ENCODE measurements at places on chromosomes 6 and 20.

DNA sequence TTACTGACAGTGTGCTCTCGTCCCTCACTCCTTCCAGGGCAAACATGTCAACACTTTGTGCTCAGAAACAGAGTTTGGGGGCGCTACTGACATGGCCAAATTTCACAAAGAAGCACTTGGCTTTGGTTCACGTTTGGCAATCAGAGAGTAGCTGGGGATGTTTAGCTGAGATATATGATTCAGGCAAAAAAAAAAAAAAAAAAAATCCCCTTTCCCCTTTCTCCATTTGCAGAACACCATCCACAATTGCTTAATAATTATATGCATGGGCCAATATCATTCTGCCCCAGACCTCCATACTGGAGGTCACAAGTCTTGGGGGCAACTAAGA, 128.4 kb upstream of the ADGRF1 start:
- DNase-seq, result no peak

DNA sequence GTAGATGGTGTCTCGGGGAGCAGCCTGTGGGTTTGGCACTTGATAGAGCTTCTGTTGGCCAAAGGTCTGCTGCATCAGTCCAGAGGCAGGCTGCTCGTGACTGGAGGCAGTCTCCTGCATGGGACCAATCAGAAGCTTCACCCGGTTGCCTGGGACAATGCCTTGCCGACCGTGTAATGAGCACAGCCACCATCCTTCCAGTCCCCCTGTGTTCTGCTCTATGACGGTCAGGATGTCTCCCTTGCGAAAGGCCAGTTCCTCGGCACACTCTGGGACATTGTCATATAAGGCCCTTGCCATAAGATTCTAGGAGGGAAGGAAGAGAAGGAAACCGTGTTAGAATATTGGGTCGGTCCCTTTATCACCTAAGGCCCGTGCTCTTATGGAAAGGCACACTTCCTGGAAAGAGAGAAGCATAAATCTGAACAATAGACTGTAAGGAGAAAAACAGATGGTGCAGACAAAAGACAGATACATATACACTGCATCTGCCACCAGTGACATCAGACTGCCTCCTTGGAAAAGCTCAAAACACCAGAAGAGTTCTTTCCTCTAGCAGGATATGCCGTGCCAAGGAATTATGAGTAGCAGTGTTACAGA, 18.9 kb downstream of the NEDD9 start:
- no peak for DNase-seq

DNA sequence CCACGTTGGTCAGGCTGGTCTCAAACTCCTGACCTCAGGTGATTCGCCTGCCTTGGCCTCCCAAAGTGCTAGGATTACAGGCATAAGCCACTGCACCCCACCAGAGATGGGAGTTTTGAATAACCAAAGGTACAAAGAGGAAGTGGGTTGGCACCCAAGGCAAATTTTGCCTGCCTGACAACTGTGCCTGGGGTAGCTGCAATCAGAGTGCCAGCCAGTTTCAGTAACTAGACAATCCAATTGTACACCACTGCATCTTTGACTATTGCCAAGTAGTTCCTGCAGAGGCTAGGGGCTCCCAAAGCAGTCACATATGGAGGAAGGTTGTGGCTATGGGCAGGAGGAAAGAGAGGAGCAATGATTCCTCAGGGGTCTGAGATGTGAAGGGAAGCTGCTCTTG, 16.6 kb downstream of the ZC3H12D start:
- DNase-seq, result no peak

- DNase-seq, result no peak
These were observed 158.6 kb downstream of the RNF144B start for GRCh38 chr6:18545726-18546125.

GRCh38 chr6:117380298-117380697, 45.4 kb downstream of the ROS1 start:
- no peak for DNase-seq

GRCh38 chr6:138088326-138088762, 18.9 kb downstream of the PERP start:
- no peak for DNase-seq

- no peak for DNase-seq
These were observed 31.8 kb downstream of the PSMF1 start for GRCh38 chr20:1150218-1150617.

GRCh38 chr20:24241466-24241865, 228.0 kb upstream of the SYNDIG1 start:
- no peak for DNase-seq

DNA sequence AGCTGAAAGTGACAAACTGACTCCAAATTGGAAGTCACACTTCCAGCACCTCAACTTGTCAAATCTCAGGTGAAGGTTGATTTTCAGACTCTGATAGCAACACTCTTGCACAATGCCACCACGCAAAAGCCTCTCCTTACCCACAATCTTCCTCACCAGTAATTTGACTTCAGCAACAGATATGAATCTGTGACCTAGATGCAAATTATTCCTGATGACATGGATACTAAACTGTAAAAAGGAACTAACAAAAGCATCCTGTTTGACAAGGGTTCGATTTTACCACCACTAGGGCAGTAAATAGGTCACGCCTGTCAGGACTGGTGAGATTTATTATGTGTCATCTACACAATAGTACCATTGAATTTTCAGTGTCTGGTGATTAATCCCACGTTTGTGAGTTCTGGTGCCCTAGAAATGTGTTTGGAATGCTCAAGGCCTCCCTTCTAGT, 134.4 kb upstream of the COL21A1 start:
- DNase-seq, result no peak

GRCh38 chr6:166381733-166382499, 824 bp downstream of the MPC1 start:
- no peak for DNase-seq

GRCh38 chr20:21353236-21353635, 44.1 kb downstream of the NKX2-4 start:
- no peak for DNase-seq

- no peak for DNase-seq
These were observed 86.3 kb downstream of the DACT2 start for GRCh38 chr6:168232989-168233874.

DNA sequence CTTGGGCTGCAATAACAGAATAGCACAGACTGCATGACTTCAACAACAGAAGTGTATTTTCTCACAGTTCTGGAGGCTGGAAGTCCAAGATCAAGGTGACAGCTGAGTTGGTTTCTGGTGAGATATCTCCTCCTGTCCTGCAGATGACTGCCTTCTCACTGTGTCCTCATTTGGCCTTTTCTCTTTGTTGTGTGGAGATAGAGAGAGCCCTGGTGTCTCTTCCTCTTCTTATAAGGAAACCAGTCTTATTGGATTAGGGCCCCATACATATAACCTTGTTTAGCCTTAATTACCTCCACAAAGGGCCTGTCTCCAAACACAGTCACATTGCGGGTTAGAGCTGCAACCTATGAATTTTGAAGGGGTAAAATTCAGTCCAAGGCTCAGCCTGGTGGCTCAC, 57.0 kb upstream of the BMP6 start:
- no peak for DNase-seq

DNA sequence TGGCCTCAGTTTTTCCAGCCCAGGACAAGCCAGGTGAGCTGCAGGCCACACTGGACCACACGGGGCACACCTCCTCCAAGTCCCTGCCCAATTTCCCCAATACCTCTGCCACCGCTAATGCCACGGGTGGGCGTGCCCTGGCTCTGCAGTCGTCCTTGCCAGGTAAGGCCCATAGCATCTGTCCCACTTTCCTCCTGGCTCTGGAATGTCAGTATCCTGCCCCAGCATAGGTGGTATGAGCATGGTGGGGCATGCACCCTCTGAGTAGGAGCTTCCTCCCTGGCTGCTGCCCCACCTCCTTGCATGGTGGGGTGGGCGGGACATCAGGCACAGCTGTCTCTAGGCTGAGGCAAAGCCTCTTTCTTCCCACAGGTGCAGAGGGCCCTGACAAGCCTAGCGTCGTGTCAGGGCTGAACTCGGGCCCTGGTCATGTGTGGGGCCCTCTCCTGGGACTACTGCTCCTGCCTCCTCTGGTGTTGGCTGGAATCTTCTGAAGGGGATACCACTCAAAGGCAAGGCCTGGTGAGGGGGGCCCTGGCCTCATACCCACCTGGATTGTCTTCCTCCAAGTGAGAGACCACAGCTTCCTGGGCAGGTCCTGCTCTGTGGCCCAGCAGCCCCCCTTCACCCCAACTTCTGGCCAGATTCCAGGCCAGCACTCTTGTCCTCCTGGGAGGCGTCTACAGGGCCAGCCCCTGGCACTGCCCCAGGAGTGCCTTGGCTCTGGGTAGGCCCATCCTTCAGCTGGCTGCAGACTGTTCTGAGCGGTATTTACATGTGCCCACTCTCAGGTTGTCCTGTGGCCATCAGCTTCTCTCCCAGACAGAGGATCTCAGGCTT, 9.1 kb downstream of the PI16 start:
- no peak for DNase-seq

GRCh38 chr20:34791289-34792020, 34.0 kb downstream of the NCOA6 start:
- no peak for DNase-seq

Data from thoracic aorta (tissue), 2 donors.